Retina (tissue), 1 donor: ENCODE measurements at places on chromosomes 6 and 20.

- DNase-seq: no peak
Measured at GRCh38 chr20:49308875-49309274, 31.0 kb upstream of the ZNFX1 start.

GRCh38 chr20:51221791-51222408 lies 199.0 kb upstream of the KCNG1 start:
- DNase-seq: no peak

- no peak for DNase-seq
Measured at GRCh38 chr6:36216559-36216958, 20.0 kb downstream of the BRPF3 start.

GRCh38 chr6:6085928-6086668 lies 79.4 kb upstream of the NRN1 start:
- no peak for DNase-seq
